ENCODE measurements at places on chromosomes 2 and 18. TPM values are rescaled to one million over a fixed set of nuclear protein-coding genes. Genes with fewer than 3 reads are reported as not detected.

- no peak for DNase-seq
Measured at GRCh38 chr2:101675512-101675911, 22.0 kb upstream of the MAP4K4 start.

GRCh38 chr18:32771871-32772580 is 797 bp downstream of the KLHL14 start:
- DNase-seq, result no peak

- DNase-seq, result no peak
Measured at GRCh38 chr18:27994571-27994970, 182.4 kb downstream of the CDH2 start.

- DNase-seq, result no peak
Measured at GRCh38 chr18:64474255-64474654, 325.4 kb upstream of the LINC00305 start.

DNA sequence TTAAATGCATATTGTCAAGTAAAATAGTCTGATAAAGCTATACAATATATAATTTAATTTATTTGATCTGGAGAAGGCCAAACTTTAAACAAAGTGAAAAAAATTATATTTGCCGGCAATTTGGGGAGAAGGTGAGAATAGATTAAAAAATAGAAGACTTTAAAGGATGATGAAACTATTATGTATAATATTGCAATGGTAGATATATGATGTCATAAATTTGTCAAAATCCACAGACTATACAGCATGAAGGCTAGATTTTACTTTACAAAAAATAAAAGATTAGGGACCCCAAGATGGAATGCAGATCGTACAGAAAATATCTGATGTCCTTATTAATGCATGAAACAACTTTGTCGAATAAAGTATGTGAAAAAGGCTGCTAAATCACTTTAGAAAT is 67.3 kb upstream of the MAL start:
- DNase-seq, result no peak

DNA sequence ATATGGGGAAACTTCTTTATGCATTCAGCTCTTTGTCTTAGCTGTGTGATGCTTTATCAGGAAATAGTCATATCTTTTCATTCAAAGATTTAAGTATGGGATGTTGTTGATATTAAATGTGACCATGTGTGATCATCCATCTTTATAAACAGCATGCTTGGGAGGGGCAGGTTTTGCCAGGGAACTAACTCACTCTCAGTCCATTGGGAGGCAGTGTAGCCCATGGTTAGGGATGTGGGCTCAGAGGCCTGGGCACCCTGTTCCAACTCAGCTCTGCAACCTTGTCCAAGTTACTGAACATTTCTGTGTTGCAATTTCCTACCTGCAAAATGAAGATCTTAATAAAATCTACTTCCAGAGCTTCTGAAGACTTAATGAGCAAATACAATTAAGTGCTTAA is 92.0 kb upstream of the BCL2L11 start:
- DNase-seq, result no peak

GRCh38 chr2:239378918-239379640 is 21.7 kb downstream of the HDAC4 start:
- DNase-seq, result no peak

DNA sequence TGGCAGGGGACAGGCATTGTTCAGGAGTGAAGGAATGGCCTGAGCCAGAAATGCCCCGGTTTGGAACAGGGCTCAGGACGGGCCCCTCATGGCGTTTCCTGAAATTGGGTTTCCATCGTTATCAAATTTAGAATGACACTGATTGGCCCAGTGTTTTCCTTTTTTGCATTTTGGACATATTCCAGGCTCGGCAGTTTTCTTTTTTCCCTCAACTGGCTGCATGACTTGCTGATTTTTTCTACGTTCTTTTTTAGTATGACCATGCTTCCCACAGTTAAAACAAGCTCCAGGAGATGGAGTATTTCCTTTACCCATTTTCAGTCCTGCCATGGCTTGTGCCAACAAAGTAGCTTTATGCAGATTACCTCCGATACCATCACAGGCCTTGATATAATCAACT is 20.4 kb upstream of the LYG2 start:
- no peak for DNase-seq

GRCh38 chr2:114022360-114023085 is 132.6 kb downstream of the ACTR3 start:
- DNase-seq, result no peak

GRCh38 chr2:55609938-55610578 is 7.4 kb downstream of the PPP4R3B start:
- no peak for DNase-seq

GRCh38 chr18:28120828-28121515 is 56.0 kb downstream of the CDH2 start:
- no peak for DNase-seq

- DNase-seq, result no peak
Measured at GRCh38 chr2:116935097-116935814, 879.2 kb upstream of the DDX18 start.

DNA sequence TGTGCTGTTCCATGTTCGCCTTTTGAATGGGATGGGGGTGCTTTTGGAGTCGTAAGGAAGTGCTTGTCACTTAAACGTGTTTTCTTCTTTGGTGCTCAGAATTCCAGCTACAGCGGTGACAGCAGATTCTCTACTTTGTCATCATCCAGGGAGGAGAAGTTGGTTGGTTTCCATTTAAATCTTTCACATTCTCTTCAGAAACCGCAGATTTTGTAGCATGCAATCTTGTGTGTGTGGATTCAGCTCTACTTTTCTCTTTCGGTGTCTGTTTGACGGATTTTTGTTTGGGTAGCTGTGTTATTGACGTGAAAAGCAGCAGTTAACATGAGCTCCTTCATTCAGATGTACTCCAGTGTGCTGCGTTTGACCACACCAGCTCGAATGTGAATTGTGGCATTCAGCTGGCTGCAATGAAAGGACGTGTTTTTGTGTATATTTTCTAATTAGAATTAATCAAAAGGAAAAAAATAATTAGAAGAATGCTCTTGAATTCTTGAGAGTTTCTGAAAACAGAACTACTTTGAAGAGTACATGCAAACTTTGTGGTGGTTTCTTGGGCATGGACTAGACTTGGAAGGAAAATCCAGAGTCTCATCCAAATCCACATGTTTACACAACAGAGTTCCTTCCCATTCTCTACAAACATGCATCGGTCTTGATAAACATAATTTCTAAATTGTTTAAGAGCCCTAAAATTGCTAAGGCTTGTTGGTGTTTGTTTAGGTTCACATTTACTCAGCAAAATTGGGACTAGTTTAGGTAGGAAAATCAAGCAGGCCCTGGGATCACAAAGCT is 68.7 kb upstream of the RBM44 start:
- no peak for DNase-seq

- DNase-seq, result no peak
Measured at GRCh38 chr18:41674506-41674905, 280.5 kb upstream of the PIK3C3 start.

GRCh38 chr2:190360561-190360960 is 17.2 kb downstream of the INPP1 start:
- no peak for DNase-seq

GRCh38 chr2:35063836-35064235 is 1291.7 kb upstream of the CRIM1 start:
- DNase-seq, result no peak

DNA sequence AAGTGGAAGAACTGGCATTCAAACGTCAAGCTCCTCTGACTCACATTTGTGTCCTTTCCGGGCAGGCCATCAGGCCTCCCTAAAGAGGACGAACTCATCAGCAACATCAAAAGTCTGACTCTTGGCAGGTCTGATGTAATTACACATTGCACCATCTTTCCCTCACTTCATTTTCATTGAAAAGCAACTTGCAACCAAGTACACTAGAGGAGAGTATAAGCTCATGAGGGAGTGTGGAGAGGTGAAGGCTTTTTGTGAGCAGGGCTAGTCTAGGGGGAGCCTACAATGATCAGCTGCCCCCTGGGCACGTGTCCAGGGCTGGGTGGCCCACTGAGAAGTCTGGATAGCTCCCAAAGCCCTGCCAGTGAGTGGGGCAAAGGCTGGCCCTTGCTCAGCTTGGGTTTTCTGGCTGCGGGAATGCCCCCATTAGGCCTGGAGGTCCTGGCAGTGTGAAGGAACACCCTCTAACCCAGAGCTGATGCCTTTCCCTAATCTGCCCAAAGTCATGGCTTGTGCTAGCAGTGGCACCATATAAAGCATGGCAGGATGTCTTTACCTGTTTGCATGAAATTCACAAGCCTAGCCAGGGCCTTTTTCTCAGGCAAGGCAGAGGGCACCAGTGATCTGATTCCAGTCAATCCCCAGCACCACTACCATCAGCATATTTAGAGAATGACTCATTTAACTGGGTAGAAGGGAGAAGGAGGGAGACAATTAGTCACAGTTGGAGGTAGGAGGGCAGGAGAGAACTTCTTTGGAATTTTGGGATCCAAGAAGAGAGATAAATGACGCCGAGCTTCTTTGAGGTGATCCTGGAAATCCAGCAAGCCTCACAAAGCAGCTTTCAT is 8.5 kb upstream of the DAW1 start:
- no peak for DNase-seq

DNA sequence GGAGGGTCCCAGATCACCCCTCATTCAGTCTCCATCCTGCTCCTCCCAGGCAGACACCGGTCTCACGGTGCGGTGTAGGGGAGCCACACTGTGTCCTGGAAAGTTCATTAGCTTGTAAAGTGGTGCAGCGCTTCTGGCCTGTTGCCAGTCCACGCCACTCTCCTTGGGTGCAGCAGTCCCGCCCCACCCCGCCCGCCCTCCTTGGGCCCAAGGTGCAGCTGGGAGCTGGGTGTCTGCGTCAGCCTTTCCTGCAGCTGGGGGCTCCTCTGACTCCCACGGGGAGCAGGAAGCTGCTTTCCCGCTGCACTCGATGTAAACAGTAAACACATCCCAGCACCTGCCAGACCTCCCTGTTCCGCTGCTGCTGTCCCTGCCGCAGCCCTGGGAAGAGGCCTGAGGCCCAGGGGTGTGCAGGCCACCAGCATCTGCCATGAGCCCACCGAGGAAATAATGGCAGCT is 53.8 kb upstream of the ASB18 start:
- DNase-seq, result no peak

DNA sequence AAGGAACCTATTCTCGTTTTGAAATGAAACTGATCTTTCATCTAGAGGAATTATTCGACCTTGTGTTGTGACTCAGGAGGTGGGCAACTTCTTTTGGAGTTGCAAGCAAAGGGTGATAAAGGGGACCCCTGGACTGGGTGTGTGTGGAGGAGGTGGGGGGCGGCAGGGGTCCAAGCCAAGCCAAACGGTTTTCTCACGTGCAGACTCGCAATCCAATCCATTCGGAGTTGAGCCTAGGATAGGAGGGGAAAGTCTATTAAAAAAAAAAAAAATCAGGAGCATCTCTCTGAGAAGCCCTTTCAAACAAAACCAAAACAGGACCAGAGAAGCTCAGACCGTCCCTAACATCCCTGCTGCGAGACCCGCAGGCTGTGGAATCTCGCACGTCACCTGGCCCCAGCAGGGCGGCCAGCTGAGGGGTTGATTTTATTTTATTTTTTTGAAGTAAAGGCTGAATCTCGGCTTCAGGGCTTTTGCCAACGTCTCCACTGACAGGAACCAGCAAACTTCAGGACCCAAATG is 3.7 kb upstream of the ZEB2 start:
- no peak for DNase-seq

DNA sequence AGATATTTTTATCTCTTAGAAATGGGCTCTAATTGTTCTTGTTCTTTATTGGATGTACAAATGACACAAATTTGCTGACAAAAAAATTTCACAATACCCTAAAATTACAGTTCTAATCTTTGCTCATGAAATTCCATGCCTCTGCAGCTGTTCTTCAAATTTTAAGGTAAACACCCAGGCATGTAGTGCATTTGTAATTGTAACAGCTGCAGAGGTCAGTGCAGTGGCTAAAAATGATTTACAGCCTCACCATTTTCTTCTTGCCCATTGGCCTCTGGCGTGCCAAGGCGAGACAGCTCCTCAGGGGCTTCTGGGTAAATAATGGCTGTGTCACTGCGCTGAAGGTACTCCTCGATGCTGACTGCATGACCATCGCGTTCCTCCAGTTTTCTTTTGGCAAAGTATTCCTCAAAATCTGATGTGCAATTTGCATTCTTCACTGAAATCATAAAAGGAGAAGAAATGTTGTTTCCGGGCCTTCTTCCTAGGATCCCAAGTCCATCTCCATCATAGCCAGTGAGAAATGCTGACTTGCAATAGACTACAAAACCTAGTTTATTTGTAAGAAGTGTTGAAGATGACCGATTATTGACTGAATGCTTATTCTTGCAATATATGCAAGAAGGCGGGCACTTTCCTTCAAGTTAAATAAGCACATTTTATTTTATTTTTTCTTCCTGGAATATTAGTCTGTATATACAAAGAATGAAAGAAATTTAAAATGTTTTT is 115.2 kb downstream of the ZEB2 start:
- no peak for DNase-seq

- no peak for DNase-seq
Measured at GRCh38 chr2:223545830-223546229, 56.3 kb downstream of the SCG2 start.

DNA sequence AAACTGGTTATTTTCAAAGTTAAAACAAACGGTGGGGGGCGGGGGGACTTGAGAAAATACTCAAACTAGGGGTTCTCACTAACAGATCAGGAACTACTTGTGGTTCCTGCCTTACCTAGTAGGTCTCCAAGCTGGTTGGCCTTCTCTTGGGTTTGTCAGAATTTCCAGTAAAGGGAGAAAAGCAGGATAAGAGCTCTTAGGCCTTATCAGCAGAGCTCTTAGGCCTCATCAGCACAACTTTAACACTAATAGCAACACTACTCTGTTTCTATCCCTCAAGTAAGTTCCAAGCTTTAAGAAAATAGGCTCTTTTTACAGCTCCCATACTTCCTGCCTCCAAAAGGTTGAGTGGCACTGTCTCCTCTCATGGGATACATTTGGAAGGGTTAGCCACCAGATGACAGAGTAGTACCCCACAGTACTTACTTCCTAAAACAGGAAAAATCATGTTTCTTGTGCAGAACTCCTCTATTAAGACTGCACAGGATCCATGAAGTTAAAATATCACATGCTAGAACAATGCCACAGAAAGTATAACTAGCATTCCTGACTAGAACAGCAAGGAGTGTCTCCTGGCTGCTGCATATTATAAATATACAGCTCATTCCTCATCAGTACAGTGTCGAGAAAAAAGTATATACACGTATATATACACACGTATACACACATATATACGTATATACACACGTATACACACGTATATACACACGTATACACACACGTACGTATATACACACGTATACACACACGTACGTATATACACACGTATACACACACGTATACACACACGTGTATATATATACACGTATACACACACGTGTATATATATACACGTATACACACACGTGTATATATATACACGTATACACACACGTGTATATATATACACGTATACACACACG is 6.1 kb downstream of the FBXO11 start:
- no peak for DNase-seq

- no peak for DNase-seq
Measured at GRCh38 chr2:69744456-69744855, 2.5 kb downstream of the ANXA4 start.

Gene LRRFIP1
- total RNA-seq, result 33.6 TPM

Gene PFN4
- total RNA-seq, result 0.45 TPM

Gene LRATD1
- 1.6 TPM for total RNA-seq

Gene SCRN3
- total RNA-seq, result 17.8 TPM

Gene CNGA3
- total RNA-seq, result not detected

Gene PARD6G
- 2.3 TPM for total RNA-seq

Gene GPR35
- total RNA-seq, result 0.53 TPM

Gene RASGRP3
- 3.8 TPM for total RNA-seq

Gene RFX8
- total RNA-seq, result not detected

Gene FEV
- total RNA-seq, result not detected

Gene AOX1
- total RNA-seq, result 1,212 TPM
